ENCODE measurements at places on chromosomes 13 and 19.

- peak; percentile 28 for DNase-seq
Observed at GRCh38 chr13:50357586-50358118, 342.4 kb downstream of the KCNRG start.

DNA sequence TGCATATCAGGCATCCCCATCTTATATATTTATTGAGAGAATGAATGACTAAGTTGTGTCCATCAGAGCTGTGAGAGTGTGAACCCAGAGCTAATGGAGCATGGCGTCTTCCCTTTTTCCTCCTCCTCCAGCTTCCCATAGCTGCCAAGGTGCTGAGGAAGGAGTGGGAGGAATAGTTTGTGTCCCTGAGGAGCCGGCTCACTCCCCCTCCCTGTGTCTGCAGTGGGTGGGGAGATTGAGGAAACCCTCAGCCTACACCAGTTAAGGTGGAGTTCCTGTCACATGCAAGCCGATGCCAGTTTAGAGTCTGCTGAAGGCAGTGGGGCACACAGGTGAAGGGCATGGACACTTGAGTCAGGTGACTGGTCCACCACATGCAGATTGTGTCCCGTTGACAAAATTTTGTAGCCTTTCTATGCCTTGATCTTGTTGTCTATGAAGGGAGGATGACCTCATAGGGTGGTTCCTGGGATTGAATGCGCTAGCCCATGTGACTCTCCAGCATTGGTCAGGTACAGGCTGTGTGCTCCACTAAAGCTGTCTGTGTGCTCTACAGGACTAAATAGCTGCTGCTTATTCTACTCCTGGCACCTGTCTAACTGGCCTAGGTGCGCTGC lies 47.6 kb upstream of the GPI start:
- DNase-seq = no peak

DNA sequence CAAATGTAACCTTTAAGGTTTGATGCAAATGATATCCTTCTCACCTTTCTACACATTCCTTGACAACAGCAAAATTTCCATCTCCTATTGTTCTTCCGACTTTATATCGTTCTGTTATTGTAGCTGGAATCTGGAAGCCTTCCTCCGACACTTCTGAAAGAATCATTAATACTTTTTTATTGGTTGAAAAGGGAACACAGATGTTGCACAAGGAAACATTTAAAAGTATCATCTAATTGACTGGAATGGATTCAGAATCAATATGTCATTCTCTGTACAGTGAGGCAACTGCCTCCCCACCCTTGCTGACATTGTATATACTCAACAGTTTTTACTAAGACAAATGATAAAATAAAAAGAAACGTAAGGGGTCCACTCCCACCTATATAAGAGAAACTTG lies 295.2 kb downstream of the DCLK1 start:
- no peak for DNase-seq

GRCh38 chr19:862581-863314 lies 3.3 kb downstream of the CFD start:
- DNase-seq = peak; percentile 59

- no peak for DNase-seq
Observed at GRCh38 chr13:24181991-24182702, 21.6 kb downstream of the SPATA13 start.

DNA sequence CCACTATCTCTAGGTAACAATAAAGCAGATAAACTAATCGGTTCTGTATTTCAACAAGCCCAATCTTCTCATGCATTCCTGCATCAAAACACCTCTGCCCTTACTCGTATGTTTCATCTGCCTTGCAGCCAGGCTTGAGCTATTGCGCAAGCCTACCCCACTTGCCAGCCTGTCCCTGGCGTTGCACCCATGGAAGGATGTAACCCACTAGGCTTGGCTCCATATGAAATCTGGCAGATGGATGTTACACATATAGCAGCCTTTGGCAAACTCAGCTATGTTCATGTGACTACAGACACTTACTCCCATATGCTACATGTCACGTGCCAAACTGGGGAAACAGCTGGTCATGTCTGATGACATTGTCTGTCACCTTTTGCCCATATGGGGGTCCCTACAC lies 11.9 kb upstream of the ZNF549 start:
- DNase-seq = no peak

DNA sequence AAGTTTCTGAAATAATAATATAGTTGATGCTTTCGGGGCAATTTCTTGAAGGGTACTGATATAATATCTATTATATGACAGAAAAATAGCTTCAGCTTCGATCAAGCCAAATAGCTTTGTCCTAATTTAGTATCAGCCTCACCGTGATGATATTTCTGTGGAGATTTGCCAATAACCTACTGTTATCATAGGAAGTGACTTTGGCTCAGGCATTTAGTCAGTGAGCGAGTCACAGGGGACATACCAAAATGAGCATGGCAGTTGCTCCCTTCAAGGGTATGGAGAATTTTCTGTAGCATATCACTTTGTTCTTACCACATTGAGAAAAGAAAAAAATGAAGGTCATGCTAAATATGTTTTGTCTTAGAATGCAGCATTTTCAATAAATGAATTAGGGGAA lies 767.6 kb upstream of the SLITRK1 start:
- DNase-seq = no peak

GRCh38 chr13:42355092-42355485 lies 83.1 kb downstream of the AKAP11 start:
- DNase-seq = no peak

DNA sequence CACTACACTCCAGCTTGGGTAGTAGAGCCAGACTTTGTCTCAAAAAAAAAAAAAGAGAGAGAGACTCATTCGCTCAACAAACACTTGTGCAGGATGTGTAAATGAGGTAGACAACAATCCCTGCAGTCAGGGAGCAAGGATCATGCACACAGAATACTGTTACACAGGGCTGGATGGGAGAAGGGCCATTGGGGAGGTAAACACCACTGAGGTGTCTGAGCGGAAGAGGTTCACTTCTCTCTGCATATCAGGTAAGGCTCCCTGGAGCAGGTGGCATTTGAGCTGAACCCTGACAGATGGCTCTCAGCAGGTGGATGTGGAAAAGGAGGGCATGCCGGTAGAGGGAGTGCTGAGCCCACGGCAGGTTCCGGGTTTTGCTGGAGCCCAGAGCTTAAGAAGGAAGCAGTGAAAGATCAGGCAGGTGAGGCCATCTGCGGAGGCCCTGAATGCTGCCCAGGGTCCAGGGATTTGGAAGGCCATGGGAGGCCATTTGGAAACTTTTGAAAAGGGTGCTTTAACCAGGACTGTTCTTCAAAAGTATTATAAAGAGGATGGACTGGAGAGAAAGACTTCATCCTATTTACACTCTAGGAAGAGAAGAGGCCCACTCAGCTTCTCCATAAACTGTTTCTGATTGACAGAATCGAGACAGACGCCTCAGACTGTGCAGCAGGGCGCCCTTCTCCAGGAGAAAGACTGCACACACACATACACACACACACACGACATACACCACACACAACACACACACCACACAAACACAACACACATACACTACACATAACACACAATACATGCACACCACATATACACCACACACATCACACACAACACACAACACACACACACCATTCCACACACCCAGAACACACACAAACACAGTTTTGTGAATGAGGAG lies 199.4 kb downstream of the USP12 start:
- no peak for DNase-seq

DNA sequence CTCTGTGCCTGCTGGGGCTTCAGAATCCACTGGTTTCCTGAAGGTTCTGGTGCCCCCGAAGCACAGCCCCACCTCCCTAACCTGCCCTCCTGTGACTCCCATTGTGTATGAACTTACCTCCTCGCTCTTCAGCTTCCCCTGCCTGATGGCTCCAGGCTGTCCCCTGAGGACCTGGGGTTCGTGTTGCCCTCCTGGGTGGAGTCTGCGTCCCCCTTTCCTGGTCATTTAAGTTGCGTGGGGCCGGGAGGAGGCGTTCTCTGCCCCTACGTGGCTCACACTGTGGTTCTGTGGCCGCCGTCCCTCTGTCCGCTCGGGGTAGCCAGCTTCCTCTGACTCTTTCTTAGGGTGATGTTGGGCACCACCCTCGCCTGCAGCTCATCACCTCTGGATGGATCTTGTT lies 13.9 kb downstream of the TFDP1 start:
- peak; percentile 7 for DNase-seq

DNA sequence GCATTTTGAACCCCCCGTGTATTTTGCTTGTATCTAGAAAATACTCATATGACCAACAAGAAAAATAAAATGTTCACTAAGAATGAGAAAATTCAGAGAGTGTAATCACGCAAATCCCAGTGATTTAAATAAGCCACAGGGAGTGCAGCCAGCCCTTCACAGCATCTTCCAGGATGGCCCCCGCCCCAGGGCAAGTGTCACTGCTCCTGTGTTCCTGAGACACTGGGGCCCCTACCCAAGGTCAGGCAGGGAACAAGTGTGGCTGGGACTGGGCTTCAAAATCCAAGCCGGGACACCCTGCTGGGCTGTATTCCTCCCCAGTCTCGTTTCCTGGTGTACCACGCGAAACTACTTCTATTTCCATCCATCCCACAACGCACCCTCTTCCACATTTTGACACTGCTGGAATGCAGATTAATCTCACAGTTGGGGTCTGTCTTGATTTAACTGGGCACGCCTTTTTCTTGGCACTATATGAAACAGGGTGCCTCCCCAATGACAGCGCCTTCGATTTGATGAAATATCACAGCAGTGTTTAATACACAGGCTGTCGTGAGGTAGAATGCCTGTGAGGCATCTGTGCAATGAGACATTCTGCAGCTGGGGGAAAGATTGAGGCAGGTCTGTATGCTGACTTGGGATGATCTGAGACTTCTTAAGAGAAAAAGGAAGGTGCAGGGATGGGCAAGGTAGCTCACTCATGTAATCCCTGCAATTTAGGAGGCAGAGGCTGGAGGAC lies 18.3 kb upstream of the CCNP start:
- DNase-seq = no peak

DNA sequence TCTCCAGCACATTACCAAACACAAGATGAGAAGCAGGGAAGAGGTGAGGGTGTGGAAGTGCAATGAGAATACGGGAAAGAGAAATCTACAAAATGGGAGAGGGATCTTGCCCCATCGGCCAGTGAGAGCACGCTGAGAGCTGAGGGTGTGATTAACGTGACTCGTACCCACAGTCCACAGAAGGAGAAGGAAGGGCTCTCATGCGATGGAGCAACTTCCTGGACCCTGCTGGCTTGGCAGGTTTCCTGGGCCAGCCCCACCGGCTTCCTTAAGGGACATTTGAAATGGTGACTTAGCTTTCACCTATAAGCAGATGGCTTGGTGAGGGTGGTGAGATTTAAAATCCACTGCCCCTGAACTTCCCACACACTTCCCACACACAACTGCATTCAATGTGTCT lies 740.1 kb downstream of the UQCRFS1 start:
- DNase-seq = no peak

DNA sequence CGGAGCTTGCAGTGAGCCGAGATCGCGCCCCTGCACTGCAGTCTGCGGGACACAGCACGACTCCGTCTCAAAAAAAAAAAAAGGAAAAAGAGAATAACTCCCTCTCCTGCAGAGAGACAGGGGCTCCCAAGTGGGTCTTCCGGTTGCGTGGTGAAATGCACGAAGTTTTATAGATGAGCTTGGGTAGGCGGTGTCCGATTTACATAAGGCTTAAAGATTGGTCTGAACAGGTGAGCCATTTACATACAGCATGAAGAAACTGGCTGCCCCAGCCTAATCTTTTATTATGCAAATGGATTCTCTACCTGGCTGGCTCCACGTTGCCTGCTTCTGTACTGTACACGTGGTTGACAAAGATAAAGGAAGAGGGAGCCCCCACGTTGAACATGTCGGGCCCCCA lies 19.5 kb downstream of the ADGRE2 start:
- DNase-seq = no peak

DNA sequence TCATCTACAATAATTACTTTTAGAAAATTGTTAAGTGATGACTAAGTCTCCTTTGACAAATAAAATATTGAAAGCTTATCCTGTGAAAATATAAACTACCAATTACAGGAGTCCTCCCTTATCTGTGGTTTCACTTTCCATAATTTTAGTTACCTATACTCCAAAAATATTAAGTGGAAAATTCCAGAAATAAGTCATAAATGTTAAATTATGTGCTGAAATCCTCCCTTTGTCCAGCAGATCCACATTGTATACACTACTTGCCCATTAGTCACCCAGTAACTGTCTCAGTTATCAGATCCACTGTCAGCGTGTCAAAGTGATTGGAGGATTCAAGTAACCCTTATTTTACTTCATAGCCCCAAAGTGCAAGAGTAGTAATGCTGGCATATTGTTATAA lies 98.1 kb downstream of the SERP2 start:
- DNase-seq = no peak

DNA sequence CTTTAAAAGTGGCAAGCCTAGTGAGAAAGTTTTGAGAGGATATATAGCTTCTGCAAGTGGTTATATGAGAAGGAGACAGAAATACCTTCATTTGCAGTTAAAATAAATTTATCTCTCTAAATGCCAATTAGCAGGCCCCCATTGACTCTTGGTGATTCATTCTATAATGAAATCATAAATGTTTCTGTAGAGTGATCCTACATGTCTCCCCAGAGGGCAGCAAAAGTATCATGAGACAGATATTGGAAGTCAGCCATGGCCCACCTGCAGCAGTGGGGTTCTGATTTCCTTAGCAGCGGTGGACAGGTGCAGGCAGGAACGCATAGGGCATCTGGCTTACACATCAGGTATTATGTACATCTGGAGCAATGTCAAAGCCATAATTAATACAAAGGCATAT lies 385.4 kb upstream of the SLC10A2 start:
- no peak for DNase-seq

DNA sequence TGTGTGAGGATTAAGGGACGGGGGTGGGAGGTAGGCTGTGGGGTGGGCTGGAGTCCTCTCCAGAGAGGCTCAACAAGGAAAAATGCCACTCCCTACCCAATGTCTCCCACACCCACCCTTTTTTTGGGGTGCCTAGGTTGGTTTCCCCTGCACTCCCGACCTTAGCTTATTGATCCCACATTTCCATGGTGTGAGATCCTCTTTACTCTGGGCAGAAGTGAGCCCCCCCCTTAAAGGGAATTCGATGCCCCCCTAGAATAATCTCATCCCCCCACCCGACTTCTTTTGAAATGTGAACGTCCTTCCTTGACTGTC lies 5.5 kb downstream of the FOSB start:
- DNase-seq = no peak

DNA sequence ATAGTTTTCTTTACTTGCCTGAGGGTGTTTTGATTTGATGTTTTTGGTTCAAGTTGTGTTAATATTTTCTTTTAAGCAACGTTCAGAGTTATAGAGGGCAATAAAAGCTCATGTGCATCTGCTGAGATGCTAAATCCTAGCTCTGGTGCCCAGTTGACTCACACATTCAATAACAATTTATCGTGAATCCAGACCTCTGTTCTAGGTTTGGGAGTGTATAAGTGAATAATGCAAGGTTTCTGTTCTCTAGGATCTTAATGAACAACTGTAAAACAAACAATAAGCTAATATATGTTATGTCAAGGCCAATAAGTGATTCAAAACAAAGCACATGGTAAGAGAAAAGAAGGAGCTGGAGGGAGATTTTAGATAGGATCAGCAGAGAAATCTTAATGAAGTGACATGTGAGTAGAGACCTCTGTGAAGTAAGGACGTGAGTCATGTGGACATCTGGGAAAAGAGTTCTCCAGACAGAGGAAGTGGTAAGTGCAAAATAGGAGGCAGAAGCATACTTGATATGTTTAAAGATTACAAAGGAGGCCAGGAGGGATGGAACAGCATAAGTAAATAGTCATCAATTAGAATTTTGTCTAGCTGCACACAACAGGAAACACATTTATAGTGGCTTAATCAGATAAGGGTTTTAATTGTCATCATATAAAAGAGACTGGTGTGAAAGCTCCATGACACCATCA lies 278.5 kb upstream of the HTR2A start:
- DNase-seq = no peak

GRCh38 chr19:17393002-17393401 lies 994 bp downstream of the CCDC194 start:
- no peak for DNase-seq
